ENCODE measurements at places on chromosomes 5 and 9. TPM values are rescaled to one million over a fixed set of nuclear protein-coding genes. Genes with fewer than 3 reads are reported as not detected.

GRCh38 chr5:127839072-127839471 lies 135.9 kb downstream of the CCDC192 start:
- no peak overlapping the region for H3K4me3 ChIP-seq
- no peaks in the 10 kb centered on the region for H3K36me3 ChIP-seq
- no peaks in the 10 kb centered on the region for H3K4me1 ChIP-seq
- DNase-seq, result no peak
- no peak overlapping the region for H3K27ac ChIP-seq

DNA sequence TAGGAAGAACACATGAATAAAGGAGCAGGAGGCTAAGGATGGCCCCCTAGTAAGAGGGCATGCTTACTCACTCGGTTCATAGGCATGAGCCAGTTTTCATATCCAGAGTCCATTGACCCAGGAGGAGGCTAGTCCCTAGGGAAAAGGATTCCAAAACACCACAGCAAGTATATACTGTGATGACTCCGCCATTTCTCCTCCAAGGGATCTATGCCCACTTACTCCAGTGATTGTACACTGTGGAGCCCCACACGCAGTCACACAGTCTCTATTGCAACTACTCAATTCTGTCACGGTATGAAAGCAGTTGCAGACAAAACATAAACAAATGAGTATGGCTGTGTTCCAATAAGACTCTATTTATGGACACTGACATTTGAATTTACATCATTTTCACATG lies 117.7 kb upstream of the ALDH1B1 start:
- H3K27me3 ChIP-seq, result no peaks in the 10 kb centered on the region
- H3K36me3 ChIP-seq, result no peaks in the 10 kb centered on the region
- no peak overlapping the region for H3K4me3 ChIP-seq
- DNase-seq, result no peak

DNA sequence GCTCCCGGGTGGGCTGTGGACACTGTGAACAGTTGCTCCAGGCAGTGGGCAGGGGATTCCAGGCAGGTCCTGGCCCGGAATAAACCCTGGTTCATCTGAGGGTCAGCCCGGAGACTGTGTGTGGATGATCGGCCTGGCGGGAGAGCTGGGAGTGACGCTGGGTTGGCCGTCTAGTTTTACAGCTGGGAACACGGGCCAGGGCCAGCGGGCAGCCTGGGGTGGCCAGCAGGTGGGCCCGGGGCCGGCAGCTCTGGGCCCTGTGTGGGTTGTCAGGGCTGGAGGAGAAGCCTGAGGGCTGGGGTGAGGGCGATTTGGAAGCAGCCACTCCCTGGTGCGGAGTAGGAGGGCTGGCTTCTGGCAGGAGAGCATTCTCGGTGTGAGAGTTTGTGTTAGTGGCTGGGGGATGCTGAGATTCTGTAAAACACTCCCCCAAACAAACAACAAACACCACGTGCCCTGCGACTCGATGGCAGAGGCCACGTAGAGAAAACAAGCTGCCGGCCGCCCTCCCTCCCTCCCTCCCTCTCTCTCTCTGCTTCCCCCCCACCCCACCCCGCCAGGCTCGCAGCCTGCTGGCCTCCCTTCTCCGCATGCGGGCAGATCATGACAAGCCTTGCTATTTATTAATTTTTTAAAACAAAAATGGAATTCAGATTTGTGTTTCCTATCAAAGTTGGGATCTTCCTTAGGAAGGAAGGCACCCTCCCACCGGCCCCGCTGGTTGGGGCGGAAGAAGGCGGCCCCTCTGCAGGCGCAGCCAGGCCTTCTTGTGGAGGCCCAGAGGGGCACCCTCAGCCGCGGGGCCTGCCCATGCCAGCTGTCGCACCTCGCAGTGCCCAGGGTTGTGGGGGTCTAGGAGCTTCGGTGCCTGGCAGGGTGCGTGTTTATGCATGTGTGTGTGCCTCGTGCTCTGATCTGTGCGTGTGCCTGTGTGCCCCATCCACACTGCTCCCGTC lies 49.5 kb downstream of the RXRA start:
- H3K4me3 ChIP-seq, result peak overlapping the region; percentile 5
- no peaks in the 10 kb centered on the region for H3K27me3 ChIP-seq
- no peaks in the 10 kb centered on the region for H3K36me3 ChIP-seq
- H3K4me1 ChIP-seq, result peaks cover 100% of the 10 kb centered on the region

GRCh38 chr5:53194086-53194485 lies 84.5 kb upstream of the MOCS2 start:
- H3K4me3 ChIP-seq, result no peak overlapping the region
- H3K36me3 ChIP-seq, result no peaks in the 10 kb centered on the region
- H3K4me1 ChIP-seq, result no peaks in the 10 kb centered on the region
- no peaks in the 10 kb centered on the region for H3K27me3 ChIP-seq
- no peak for DNase-seq

IFNA1 gene
- total RNA-seq, result not detected

DNA sequence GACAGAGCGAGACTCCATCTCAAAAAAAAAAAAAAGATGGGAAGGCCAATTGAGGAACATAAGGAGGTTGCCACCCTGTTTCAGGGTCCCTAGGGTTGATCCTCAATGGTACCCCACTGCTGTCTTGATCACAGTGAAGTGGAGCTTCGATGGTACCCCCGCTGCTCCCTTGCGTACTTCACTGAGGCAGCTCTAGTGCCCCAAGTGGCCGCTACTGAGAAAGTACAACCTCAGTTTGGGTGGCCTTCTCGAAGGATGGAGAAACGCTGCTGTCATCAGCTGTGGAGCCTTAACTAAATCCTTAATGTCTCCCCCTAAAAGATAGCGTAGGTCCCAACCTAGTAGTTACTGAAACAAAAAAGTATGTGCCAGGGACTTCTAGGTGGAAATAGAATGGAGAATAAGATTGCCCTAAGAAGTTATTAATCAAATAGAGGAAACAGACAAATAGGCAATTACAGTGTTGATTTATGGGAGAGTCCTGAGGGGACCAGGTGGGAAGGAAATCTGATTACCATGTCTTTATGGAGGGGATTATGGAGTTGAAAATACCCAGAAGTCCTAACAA lies 6.3 kb downstream of the TESK1 start:
- DNase-seq, result no peak
- H3K27me3 ChIP-seq, result no peaks in the 10 kb centered on the region
- H3K36me3 ChIP-seq, result peaks cover 27% of the 10 kb centered on the region
- no peak overlapping the region for H3K4me3 ChIP-seq

DNA sequence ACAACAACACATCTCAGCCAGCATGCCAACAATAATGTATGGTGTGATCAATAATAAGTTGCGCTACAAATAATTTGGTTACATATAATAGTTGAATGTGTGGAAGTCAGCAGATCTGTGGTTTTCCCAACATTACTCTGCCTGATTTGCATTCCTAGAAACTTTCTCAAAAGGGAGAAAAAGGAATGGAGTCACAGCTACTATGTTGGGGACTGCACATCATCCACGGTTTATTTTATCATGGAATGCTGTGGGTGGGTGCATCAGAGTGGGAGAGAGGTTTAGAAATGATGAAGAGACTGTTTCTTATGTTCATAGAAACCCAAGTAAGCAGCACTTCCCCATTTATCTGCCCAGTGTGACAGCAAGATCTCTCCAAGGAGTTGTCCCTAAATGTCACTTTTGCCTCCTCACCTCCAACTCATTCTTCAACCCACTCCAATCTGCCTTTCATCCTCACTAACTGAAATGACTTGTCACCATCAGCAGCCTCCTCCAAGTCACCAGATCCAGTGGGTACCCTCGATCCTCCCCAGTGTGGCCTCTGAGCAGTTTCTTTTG lies 2.8 kb upstream of the SPOCK1 start:
- no peaks in the 10 kb centered on the region for H3K27me3 ChIP-seq
- no peak overlapping the region for H3K27ac ChIP-seq
- H3K4me3 ChIP-seq, result no peak overlapping the region

DNA sequence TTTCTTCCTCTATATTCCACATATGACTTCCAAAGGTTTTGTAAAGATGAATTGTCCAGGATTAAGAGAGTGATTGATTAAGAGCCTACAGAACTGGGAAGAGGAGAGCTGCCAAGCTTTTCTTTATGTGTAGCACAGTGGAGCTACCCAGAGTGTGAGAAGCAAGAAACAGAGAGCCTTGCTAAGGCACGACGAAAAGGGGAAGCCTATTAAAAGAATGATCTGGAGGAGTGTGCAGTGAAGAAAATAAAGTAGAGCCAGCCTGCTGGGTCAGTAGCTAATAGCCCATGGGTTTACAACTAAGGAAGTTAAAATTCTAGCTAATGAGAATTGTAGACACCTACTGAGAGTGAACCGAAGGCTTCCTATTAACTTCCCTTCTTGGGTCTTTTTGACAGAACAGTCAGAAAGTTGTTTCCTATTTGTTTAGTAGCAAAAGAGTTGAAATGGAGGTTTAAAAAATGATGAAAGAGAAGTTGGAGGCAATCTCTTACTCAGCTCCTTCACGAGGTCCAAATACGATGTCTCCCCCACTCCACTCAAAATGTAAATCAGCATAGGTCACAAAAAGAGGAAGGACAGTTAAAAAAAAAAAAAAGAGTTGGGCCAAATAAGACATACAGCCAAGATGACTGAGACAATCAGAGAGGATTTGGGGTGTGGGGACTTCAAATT lies 957 bp upstream of the PRR16 start:
- DNase-seq, result no peak
- H3K4me1 ChIP-seq, result no peaks in the 10 kb centered on the region
- no peak overlapping the region for H3K4me3 ChIP-seq
- no peak overlapping the region for H3K27ac ChIP-seq
- no peaks in the 10 kb centered on the region for H3K27me3 ChIP-seq

CDH12 gene
- not detected for total RNA-seq

DNA sequence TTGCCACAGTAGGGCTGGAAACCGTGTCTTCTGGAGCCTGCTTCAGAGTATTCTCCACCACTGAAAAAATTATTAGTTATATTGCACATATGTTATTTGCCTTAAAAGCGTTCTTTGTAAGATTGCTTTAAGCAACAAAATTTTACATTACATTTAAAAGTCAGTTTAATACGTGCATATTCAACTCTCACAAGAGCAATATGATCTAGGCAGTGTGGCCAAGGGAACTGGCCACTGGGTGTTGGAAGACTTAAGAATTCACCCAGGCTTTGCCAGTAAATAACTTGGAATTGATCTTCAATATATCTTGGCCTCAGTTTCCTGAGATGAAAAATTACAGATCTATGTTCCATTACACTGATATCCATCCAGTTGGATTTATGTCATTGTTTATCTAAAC lies 694.4 kb downstream of the EFNA5 start:
- H3K4me3 ChIP-seq, result no peak overlapping the region
- no peak for DNase-seq
- no peaks in the 10 kb centered on the region for H3K4me1 ChIP-seq
- no peak overlapping the region for H3K27ac ChIP-seq
- no peaks in the 10 kb centered on the region for H3K27me3 ChIP-seq

GRCh38 chr5:122107016-122107415 lies 22.3 kb upstream of the ZNF474 start:
- DNase-seq, result no peak
- H3K36me3 ChIP-seq, result no peaks in the 10 kb centered on the region
- no peak overlapping the region for H3K4me3 ChIP-seq
- no peaks in the 10 kb centered on the region for H3K27me3 ChIP-seq

SHROOM1 gene
- 4.2 TPM for total RNA-seq

DNA sequence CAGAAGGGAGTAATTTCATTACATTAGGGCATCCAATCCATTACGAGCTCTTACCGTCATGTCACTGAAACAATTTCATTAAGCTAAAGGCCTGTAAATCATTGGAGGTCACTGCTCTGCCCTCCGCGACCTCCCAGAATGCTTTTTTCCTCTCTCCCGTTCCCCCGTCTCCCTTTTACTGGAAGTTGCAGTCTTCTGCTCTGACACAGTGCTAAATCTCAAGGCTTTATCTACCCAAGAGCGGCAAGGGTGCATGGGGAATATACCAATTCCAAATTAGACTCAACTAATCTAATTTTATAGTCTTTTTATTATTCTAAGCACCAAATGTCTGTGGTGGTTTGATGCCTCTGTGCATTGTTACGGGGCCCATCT lies 265.7 kb upstream of the PANK3 start:
- H3K4me1 ChIP-seq, result no peaks in the 10 kb centered on the region
- no peak for DNase-seq
- H3K27me3 ChIP-seq, result no peaks in the 10 kb centered on the region
- no peaks in the 10 kb centered on the region for H3K36me3 ChIP-seq
- H3K4me3 ChIP-seq, result peak overlapping the region; percentile 48
- peak overlapping the region; percentile 87 for H3K27ac ChIP-seq

PCDHGC5 gene
- total RNA-seq, result 1.4 TPM

DNA sequence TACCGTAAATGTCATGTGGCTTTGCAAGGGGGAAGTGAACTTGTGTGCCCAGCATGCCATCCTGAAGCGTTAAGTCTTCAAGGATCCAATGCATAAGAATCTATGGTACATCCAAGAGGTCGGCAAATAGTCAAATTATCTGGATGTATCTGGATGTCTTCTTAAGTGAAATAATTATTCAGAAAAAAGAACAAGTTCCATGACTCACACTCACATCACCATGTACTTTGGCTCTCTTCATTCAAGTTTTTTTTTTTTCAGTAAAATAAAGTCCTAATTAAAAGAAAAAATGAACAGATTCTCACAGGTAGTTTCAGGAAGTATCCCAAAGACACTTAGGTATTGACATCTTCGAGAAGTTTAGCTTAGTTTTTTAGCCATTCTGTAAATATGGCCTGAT lies 62.7 kb upstream of the MEGF10 start:
- no peaks in the 10 kb centered on the region for H3K4me1 ChIP-seq
- no peak for DNase-seq
- no peaks in the 10 kb centered on the region for H3K36me3 ChIP-seq
- H3K4me3 ChIP-seq, result no peak overlapping the region
- H3K27ac ChIP-seq, result no peak overlapping the region

GRCh38 chr9:7862170-7862569 lies 62.6 kb upstream of the DMAC1 start:
- no peak overlapping the region for H3K27ac ChIP-seq
- no peaks in the 10 kb centered on the region for H3K4me1 ChIP-seq
- H3K4me3 ChIP-seq, result no peak overlapping the region
- no peak for DNase-seq

- no peak overlapping the region for H3K27ac ChIP-seq
- no peak for DNase-seq
- H3K36me3 ChIP-seq, result no peaks in the 10 kb centered on the region
- H3K27me3 ChIP-seq, result no peaks in the 10 kb centered on the region
- no peaks in the 10 kb centered on the region for H3K4me1 ChIP-seq
Observed at GRCh38 chr5:129554134-129554904, 94.2 kb downstream of the ADAMTS19 start.

- no peak overlapping the region for H3K4me3 ChIP-seq
- DNase-seq, result no peak
- peaks cover 12% of the 10 kb centered on the region for H3K4me1 ChIP-seq
- H3K27me3 ChIP-seq, result no peaks in the 10 kb centered on the region
- no peaks in the 10 kb centered on the region for H3K36me3 ChIP-seq
Observed at GRCh38 chr5:122056913-122057312, 21.1 kb downstream of the LOX start.

Data from right atrium auricular region (tissue), 2 donors.